ENCODE measurements at places on chromosomes 6 and 20.

DNA sequence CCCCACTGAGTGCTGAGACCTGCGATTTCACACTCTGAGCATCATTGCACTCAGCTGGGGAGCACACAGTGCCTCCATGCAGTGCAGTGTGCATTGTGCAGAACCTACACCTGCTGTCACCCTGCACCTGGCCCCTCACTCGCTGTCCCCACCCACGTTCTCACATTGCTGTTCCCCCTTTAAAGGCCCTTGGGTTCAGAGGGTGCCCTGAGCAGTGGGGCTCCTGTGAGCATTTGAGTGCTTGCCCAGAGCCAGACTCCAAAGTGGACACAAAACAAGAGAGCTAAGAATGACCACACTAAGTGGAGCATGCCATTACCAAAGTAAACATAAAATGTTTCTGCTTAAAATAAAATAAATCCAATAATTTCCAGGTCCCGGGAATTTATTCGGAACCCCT, 131.0 kb upstream of the CST7 start:
- DNase-seq, result no peak

GRCh38 chr6:156943166-156943565, 166.0 kb downstream of the ARID1B start:
- no peak for DNase-seq

- no peak for DNase-seq
These were observed 79.2 kb upstream of the PHACTR2 start for GRCh38 chr6:143598466-143599080.

GRCh38 chr6:128305228-128305627, 215.2 kb downstream of the PTPRK start:
- no peak for DNase-seq

GRCh38 chr6:95690328-95690727, 113.0 kb downstream of the MANEA start:
- DNase-seq, result no peak

DNA sequence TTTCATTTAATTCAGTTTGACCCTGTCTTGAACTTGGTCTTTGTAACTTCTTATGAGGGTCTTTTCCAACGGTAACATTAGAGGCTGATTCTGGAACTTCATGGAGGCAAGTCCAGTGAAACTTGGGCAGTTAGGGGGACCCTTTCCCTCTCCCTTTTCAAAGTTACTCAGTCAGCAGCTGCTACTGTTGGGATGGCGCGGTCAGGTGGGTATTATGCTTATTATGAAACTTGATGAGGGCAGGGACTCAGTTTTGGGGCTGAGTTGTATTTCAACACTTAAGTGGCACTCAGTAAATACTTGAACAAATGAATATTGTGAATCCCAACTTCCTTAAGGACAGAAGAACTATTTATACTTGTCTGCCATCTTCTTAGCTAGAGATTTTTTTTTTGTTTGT, 20.8 kb downstream of the TOP1 start:
- DNase-seq, result no peak

- DNase-seq, result no peak
These were observed 99.7 kb upstream of the HIVEP1 start for GRCh38 chr6:11912420-11912819.

DNA sequence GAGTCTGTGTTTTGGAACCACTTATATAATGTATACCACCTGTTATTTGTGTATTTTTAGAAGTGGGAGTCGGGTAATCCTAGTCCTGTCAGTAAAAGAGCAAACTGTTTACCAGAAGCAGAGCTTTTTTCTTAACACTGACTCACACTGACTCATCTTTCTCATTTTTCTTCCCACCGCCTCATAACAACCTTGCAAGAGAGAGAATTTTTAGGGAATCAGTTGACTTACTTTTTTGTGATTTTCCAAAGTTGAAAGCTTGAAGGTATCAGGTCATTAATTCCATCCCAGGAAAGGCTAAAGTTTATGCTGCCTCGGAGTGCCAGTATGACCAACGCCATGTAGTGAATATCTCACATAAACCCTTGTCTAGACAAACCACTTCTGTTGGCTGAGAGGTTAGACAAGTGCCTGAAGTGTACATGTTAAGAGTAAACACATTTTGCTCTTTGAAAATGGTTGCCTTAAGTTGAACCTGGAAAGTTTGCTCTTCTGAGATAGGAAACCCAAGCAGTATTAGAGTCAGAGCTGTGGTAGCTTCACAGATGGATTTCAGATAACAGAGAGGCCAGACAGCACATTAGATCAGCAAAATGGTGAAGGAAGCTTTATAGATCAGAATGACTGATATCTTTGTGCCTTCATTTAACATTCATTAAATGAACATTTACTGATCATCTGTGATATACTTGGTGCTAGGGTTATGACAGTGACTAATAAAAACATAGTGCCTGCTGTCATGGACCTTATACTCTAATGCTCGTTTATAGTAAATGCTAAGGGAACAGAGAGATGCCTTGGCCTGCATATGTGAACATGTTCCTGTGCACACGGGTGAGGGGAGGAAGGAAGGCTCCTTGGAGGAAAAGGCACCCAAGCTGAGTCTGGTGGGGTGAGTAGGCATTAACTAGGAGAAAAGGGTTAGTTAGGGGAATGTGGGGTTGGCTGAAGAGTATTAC, 29.1 kb upstream of the PKIG start:
- no peak for DNase-seq

- no peak for DNase-seq
These were observed 261.4 kb downstream of the KHDC1L start for GRCh38 chr6:72963946-72964345.

DNA sequence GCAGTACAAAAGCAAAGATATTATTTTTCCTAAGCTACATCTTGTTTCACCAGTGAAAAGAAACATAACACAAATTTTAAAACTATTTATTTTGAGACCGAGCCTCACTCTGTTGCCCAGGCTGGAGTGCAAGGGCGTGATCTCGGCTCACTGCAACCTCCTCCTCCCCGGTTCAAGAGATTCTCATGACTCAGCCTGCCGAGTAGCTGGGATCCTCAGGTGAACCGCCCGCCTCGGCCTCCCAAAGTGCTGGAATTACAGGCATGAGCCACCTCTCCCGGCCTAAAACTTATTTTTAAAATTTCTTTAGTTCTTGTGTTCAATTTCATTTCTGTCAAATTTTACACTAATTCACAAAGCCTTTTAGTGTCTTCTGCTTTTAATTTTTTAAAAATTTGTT, 5.9 kb downstream of the SRSF12 start:
- no peak for DNase-seq

DNA sequence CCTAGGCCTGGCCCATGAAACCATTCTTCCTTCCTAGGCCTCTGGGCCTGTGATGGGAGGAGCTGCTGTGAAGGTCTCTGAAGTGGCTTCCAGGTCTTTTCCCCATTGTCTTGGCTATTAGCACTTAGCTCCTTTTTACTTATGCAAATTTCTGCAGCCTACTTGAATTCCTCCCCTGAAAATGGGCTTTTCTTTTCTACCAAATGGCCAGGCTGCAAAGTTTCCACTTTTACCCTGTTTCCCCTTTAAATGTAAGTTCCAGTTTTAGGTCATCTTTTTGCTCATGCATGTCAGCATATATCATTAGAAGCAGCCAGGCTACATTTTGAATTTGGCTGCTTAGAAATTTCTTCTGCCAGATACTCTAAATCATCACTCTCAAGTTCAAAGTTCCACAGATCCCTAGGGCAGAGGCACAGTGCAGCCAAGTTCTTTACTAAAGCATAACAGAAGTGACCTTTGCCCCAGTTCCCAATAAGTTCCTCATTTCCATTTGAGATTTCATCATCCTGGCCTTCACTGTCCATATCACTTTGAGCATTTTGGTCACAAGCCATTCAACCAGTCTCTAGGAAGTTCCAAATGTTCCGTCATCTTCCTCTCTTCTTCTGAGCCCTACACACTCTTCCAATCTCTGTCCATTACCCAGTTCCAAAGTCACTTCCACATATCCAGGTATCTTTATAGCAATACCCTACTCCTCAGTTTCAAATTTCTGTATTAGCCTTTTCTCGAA, 71.9 kb downstream of the TBC1D7 start:
- no peak for DNase-seq

- no peak for DNase-seq
These were observed 65.4 kb upstream of the SLCO4A1 start for GRCh38 chr20:62576815-62577489.

- no peak for DNase-seq
These were observed at the start of gene PKHD1 for GRCh38 chr6:52087498-52087999. PKHD1 (minus strand) TSS chr6:52087613; CDS start chr6:52084933, 2,680 bp downstream.

- DNase-seq, result no peak
These were observed 23.7 kb downstream of the RMND1 start for GRCh38 chr6:151428093-151428735.

DNA sequence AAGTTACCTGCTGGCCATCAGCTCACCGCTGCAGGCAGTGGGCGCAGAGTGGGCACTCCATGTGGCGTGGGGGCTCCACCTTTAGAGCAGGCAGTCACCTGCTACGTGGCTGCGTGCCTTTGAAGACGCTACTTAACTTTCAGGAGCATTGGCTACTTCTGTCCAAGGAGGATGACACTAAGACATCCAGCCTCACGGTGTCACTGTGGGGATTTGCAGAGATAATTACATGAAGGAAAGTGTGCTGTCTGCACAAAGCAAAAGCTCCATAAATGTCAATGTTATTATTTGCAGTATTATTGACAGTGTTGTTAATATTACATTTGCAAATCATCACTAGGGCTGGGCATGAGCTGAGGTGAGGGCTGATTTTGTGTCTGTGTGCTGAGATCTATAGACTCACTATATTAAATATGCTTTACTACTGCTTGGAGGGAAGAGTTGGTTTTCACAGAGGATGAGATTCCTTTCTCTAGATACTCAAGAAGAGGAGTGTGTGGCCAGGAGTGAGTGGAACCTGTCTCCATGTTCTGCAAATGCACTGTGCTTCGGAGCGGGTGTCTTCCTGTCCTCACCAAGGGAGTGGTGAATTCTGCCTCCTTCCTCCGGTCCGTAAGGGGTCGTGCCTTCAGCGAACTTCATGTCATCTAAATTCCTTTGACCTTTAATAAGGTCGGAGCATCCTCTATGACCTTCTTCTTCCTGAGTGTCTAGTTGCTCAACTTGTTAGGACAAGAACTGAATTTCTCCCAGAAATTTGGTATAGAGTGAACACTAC, 165.8 kb upstream of the SYNDIG1 start:
- DNase-seq, result no peak

DNA sequence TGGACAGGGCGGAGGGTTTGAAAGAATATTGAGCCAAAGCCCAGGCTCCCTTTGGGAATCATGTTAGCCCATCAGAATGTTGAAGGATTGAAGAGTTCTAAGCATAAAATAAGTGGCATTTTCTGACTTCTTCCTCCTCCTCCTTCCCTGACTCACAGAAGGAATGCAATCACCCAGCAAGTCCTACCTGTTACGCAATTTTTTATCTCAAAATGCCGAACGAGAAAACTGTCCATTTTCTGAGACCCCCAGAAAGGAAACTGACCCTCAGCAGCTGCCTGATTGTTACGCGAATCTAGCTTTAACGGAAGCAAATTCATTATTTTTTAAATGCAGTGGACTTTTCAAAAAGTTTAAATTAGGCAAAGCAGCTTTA, 4.7 kb upstream of the DNAJC5 start:
- no peak for DNase-seq

GRCh38 chr20:48839154-48839917, 11.5 kb upstream of the PREX1 start:
- DNase-seq, result no peak

DNA sequence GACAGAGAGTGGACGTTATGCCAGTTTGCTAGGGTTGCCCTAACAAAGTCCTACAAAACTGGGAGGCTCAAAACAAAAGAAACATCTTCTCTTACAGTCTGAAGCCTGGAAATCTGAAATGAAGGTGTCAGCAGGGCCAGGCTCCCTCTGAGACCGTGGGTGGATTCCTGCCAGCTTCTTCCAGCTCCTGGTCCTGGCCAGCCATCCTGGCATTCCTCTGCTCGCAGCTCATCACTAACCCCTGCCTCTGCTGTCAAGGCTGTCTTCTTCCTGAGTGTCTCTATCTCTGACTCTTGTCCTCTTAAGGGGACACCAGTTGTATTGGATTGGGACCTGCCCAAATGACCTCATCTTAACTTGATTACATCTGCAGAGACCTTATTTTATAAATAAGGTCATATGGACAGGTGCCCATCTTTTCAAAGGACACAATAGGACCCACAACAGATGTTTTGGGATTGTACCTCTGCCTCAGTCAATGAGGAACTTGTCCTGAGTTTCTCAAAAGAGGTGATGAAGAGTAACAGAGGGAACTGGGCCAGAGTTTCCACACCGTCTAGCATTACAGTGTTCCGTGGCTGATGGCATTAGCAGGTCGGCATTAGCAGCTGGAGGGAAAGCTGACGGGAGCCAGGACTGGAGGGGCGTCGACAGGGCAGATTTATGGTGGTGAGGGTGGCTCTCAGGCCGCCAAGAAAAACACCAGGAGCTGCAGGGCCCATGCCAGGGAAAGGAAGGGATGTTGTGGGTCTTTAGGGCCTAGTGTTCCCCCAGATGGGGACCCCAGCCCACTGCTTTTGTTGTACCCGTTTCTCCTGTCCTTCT, 157.3 kb downstream of the TBXT start:
- DNase-seq, result no peak

DNA sequence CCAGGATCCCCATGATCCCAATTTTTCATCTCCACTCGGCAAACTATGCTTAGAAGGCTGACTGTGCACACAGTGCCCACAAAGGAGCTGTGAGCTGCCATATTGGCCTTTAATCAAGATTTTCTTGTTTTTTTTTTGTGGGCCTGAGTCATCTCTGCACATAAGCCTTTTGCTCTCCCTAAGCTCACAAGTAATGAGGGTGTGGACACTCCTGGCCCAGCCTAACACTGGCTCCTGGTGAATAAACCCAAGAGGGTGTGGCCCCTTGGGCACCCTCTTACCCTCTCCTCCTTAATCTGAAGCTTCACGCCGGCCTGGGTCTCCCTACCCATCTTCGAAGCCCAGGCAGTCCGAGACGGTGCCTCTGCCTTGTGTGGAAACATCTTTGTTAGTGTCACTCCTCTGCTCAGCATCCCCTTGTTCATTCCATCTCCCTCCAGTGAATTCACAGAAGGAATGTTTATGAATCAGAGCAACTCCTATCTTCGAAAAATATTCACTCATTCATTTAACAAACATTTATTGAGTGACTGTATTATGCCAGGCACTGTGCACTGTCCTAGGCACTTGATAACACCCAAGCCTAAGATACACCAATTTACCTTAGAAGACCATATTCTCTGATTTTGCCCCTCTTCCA, 22.2 kb upstream of the MRPS10 start:
- DNase-seq, result no peak
